ENCODE measurements at places on chromosomes 3 and 15.

- DNase-seq: peak; percentile 56
Observed at GRCh38 chr15:84748274-84749110, at the start of gene ZNF592. ZNF592 (plus strand) TSS chr15:84748592; CDS start chr15:84782676, 34,084 bp downstream.

DNA sequence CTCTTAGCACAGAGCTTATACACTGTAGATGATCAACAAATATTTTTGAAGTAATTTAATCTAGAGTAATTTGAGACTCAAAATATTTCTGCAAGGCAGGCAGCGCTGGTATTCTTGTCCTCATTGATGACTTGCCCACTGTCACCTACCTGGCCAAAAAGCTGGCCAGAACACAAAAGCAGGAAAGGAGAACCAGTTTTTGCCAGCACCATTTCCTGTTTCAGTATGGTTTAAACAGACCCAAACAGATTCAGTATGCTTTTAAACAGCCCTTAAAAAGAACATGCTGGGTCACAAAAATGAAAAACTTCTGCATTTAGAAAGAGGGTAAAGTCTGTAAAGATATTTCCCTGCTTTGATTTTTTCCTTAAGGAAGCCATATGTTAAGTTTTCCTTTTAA lies 42.3 kb upstream of the ZNF280D start:
- no peak for DNase-seq

DNA sequence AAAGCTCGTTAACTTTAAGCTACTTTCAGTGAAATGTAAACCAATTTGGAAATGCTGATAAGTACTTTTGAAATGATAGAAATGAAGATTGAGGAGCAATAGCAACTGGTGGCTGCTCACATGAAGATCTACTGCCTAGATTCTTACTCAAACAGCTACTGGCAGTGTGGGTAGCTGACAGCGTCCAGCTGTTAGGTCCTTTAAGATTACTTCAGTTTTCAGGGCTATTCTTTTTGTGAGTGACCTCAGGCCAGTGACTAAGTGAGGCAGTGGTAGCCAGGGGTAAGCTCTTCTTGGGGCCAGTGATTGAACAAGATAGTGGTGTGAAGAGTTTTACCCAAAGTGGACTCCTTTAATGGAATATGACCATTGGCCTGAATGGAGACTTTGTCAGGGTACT lies 41.3 kb downstream of the NECTIN3 start:
- DNase-seq: no peak

- no peak for DNase-seq
Observed at GRCh38 chr3:127755305-127755681, 67.0 kb downstream of the MGLL start.

GRCh38 chr3:155293516-155293915 lies at the start of gene STRIT1:
STRIT1 (minus strand) TSS chr3:155293683.
- no peak for DNase-seq

DNA sequence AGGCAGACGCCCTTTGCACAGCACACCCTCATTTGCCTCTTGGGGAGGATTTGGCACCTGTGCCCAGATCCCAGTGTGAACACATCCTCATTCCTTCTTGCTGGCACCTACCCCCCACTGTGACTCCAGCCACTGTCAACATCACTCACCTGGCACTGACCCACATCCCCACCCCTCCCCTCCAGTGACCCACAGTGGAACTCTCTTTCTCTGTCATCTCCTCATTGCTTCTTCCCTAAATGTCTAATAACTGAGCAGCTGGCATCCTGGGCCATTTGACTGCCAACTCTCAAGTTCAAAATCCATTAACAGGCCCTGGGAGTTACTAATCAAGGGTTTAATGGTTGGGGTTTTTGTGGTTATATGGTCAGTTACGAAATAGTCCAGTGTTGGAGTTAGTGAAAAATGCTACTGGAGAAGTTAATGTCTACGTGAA lies 14.4 kb downstream of the SNAPC5 start:
- DNase-seq: no peak

DNA sequence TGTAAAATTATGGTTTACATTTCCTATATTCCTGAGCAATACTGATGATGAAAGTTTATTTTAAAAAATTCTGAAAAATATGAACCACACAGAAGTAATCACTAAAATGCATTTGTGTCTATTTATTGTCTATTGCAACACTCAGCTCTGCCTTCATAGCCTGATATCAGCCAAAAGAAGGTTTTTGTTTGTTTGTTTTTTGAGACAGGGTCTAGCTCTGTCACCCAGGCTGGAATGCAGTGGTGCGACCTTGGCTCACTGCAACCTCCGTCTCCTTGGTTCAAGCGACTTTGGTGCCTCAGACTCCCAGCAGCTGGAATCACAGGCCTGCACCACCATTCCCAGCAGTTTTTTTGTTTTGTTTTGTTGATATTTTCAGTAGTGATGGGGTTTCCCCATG lies 1560.2 kb downstream of the SI start:
- DNase-seq: no peak

DNA sequence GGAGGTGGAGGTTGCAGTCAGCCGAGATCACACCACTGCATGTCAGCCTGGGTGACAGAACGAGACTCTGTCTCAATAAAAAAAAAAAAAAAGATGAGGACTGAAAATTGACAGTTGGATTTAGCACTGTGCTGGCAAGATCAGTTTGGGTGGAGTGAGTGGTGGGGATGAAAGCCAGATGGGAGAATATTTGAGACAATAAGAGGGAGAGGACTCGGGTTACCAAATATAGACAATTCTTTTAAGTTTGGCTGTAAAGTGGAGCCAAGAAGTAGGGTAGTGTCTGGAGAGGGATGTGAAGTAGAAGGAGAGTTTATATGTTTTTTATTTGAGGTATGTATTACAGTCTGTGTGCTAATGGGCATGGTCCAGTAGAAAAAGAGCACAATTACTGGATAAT lies 20.4 kb downstream of the TMOD3 start:
- no peak for DNase-seq

GRCh38 chr3:189334064-189334920 lies 162.5 kb downstream of the TPRG1 start:
- DNase-seq: no peak

GRCh38 chr15:64596701-64597476 lies 136.5 kb downstream of the ZNF609 start:
- DNase-seq: no peak

DNA sequence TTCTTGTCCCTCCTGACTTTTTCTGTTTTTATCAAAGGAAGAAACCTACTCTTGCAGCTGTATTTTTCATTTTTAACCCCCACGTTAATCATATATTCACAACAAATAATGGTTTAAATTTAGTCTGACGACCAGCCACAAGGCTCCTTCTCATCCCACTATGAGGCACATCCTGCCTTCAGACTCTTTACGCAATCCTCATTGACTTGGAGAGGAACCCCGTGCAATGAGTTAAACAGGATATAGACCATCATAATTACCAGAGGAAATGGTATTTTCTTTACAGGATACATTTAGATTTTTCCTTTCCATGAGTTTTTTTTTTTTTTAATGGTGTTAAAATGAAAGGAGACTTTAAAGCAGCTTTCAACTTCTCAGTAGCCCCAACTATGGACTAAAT lies 68.5 kb downstream of the WWTR1 start:
- DNase-seq: no peak

GRCh38 chr3:126649556-126650092 lies 5.3 kb downstream of the TXNRD3 start:
- DNase-seq: no peak

GRCh38 chr3:8529181-8529637 lies 27.6 kb downstream of the LMCD1 start:
- DNase-seq: peak; percentile 36

- no peak for DNase-seq
Observed at GRCh38 chr3:117964814-117965213, 1069.8 kb downstream of the IGSF11 start.

DNA sequence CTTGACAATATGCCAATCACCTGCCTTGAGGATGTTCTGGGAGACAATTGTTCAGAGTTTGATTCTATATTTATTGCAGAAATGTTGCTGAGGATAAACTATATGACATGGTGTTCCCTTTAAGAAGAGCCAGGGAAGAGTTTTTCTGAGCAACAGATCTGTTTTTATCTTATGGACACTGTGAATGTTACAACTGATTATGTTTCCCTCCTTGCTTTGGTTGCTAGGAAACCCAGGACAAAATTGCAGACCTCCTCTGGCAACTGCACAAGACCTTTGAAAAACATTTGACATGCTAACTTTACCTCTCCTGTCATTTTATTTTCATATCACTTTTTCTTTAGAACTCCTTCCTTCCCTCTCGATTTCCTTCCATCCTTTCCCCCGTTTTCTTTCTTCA lies 8.2 kb upstream of the TM6SF1 start:
- DNase-seq: no peak

GRCh38 chr15:63849906-63850305 lies 16.2 kb upstream of the HERC1 start:
- no peak for DNase-seq

- no peak for DNase-seq
Observed at GRCh38 chr3:71484047-71484446, 99.5 kb downstream of the FOXP1 start.

DNA sequence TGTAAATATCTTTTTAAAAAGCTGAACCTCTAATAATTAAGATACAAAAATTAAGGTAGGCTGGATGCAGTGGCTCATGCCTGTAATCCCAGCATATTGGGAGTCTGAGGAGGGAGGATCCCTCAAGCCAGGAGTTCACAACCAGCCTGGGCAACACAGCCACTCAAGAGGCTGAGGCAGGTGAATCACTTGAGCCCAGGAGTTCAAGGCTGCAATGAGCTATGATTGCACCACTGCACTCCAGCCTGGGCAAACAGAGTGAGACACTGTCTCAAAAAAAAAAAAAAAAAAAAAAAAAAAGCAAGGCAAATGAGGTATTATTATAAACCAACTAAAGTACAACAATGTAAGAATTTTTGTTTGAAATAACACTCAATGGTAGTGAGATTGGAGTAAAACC lies 47.6 kb downstream of the EFHB start:
- DNase-seq: no peak

GRCh38 chr3:133259767-133260166 lies 140.1 kb upstream of the BFSP2 start:
- no peak for DNase-seq

Measured in large intestine (tissue), 12 donors.